ENCODE measurements at places on chromosomes 5 and 9.

DNA sequence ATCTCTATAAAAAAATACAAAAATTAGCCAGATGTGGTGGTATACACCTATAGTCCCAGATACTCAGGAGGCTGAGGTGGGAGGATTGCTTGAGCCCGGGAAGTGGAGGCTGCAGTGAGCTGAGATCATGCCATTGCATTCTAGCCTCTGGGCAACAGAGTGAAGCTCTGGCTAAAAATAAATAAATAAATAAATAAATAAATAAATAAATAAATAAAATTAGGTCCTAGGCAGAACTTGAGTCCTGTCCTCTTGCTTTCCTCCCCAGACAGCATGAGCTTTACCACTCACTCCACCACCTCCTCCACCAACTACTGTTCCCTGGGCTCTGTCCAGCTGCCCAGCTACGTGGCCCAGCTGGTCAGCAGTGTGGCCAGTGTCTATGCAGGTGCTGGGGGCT lies 31.6 kb upstream of the SPZ1 start:
- DNase-seq = no peak

DNA sequence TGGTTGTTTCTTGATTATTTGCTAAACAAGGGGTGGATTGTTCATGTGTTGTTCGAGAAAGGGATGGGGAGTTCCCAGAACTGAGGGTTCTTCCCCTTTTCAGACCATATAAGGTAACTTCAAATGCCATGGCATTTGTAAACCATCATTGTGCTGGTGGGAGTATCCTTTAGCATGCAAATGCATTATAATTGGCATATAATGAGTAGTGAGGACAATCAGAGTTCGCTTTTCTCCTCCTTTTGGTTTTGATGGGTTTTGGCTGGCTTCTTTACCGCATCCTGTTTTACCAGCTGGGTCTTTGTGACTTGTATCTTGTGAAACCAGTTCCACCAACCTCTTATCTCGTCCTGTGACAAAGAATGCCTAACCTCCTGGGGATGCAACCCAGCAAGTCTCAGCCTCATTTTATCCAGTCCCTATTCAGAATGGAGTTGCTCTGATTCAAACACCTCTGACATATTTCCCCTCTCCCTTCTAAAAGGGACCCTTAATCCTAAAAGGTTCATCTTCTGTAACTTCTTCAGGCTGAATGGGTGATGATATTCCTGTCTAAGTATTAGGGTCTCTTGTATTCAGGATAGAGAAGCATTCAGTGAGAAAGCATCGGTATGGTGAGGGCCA lies 8.7 kb upstream of the FBN2 start:
- no peak for DNase-seq

- no peak for DNase-seq
Measured at GRCh38 chr5:1504069-1504595, 19.6 kb downstream of the LPCAT1 start.

DNA sequence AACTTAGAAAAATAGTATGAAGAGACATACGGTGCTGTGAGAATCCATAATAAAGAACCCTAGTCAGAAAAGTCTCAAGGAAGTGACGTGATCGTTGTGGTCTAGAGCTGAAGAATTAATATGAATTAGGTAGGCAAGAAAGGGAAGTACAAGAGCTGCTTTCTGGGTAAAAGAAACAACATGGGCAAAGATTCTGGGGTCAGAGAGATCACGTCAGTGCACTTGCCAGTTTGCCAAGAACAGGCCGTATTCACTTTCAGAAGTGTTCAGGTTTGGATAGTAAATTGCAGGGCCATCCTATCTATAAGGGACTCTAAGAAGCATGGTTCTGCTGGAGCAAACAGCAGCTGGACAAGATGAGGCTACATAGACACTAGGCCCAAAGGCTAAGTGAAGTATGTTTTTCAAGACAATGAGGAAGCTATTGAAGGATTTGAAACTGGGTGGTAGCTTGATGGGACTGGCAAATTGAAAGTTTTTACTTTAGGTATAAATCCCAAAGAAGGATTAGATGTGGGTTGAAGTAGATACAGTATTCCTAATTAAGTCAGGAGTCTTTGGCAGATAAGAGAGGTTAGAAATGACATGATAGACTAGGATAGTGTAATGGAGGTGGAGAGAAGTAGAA lies 4.8 kb upstream of the CHD1 start:
- DNase-seq = peak; percentile 34

- no peak for DNase-seq
Measured at GRCh38 chr5:40860711-40861110, 19.5 kb downstream of the CARD6 start.

GRCh38 chr5:14980698-14981097 lies 109.1 kb upstream of the ANKH start:
- no peak for DNase-seq

All from CD4-positive, alpha-beta T cell treated with Interleukin-6 at 100 ng/mL for 8 hours (primary cell).